ENCODE measurements at places on chromosomes 2 and 18. TPM values are rescaled to one million over a fixed set of nuclear protein-coding genes. Genes with fewer than 3 reads are reported as not detected.

DNA sequence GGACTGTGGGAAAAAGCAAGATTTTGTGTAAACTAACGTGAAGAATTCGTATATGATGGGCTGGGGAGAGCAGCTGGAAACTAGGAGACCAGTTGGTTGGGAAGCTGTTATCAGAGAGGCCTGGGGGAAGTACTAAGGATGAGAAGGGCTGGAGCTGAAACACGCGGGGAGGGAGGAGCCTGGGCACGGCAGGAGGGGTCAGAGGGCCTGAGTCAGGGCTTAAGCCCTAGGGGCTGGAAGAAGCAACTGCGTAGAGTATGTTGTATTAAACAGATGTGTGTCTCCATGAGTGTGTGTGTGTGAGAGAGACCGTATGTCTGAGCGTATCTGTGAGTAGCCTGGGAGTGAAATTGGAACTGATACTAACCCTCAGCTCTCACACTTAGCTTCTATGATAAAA, 8.4 kb downstream of the POMC start:
- peak; percentile 50 for ATAC-seq

DNA sequence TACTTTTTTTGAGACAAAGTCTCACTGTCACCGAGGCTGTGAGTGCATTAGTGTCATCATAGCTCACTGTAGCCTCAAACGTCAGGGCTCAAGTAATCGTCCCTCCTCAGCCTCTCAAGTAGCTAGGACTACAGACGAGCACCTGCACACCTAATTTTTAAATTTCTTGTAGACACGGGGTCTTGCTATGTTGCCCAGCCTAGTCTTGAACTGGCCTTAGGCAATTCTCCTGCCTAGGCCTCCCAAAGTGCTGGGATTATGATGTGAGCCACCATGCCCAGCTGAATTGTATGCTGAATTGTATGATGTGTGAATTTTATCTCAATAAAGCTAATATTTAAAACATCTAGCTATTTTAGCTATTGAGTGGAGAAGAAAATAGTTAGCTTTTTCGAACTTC, 18.9 kb downstream of the CAB39 start:
- no peak for ATAC-seq

DNA sequence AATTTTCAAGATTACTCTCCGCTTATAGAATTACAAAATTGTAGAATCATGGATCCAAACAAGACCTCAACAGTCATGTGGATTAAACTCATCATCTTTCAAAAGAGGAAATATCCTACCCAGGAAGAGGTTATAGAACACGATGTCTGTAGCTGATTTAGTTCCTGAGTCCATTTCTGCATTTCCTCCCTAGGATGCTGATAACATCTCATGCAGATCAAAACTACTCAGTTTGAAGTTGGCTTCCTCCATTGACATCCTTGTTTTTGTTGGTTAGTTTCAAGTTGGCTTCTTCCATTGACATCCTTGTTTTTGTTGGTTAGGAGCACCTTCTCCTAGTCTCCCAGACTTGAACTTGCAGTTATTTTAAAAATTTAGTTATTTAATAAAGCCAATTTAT, 147.5 kb downstream of the PARD3B start:
- ATAC-seq: no peak

GRCh38 chr2:32884346-32884745, 62.4 kb upstream of the LTBP1 start:
- ATAC-seq: no peak

GRCh38 chr2:216754336-216754735, 59.0 kb upstream of the IGFBP5 start:
- ATAC-seq: no peak

DNA sequence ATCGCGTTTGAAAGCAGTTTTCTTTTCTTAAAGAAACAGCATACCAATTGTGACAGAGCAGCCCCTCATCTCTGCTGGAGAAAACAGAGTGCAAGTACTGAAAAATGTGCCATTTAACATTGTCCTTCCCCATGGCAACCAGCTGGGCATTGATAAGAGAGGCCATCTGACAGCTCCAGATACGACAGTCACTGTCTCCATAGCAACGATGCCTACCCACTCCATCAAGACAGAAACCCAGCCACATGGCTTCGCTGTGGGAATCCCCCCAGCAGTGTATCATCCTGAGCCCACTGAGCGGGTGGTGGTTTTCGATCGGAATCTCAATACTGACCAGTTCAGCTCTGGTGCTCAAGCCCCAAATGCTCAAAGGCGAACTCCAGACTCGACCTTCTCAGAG, 9.5 kb downstream of the GRHL1 start:
- ATAC-seq: peak; percentile 66

DNA sequence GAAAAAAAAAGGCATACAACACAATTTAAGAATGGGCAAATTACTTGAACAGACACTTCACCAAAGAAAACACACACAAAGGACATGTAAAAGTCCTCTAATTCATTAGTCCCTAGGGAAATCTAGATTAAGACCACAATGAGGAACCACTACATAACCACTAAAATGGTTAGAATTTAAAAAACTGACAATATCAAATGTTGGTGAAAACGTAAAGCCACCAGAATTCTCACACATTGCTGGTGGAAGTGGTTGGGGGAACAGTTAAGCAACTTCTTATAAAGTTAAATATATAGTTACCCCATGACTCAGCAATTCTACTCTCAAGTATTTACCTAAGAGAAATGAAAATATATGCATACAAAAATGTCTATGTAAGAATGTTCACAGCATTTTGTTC, 11.8 kb downstream of the RTN4 start:
- ATAC-seq: no peak

Gene GLI2
- total RNA-seq: 5.0 TPM
